Calu3 (cell line): ENCODE measurements at places on chromosomes 4 and X. TPM values are rescaled to one million over a fixed set of nuclear protein-coding genes. Genes with fewer than 3 reads are reported as not detected.

DNA sequence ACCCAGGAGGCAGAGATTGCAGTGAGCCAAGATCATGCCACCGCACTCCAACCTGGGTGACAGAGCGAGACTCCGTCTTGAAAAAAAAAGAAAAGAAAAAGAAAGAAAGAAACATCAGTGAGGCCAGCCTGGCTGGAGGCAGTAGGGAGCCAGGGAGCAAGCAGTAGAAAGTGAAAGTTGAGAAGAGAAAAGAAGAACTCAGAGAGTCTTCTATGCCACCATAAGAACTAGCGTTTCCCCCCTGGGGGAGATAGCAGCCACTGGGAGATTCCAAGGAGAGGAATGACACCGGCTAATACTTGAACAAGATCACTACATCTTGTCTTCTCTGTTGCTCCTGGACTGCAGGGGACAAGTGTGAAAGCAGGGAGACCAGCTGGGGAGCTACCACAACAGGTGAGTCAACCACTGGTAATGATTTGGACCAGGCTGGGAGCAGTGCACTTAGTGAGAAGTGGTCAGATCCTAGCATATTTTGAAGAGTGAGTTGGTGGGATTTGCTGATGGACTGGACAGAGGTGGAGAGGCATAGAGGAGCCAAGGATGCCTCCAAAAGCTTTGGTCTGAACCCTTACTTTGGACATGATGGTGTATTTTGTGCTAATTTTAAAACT, 33.4 kb downstream of the SLC2A9 start:
- no peak overlapping the region for H3K4me3 ChIP-seq
- no peak overlapping the region for H3K27ac ChIP-seq
- H3K4me1 ChIP-seq: no peaks in the 10 kb centered on the region
- no peak for DNase-seq
- no peaks in the 10 kb centered on the region for H3K36me3 ChIP-seq

DNA sequence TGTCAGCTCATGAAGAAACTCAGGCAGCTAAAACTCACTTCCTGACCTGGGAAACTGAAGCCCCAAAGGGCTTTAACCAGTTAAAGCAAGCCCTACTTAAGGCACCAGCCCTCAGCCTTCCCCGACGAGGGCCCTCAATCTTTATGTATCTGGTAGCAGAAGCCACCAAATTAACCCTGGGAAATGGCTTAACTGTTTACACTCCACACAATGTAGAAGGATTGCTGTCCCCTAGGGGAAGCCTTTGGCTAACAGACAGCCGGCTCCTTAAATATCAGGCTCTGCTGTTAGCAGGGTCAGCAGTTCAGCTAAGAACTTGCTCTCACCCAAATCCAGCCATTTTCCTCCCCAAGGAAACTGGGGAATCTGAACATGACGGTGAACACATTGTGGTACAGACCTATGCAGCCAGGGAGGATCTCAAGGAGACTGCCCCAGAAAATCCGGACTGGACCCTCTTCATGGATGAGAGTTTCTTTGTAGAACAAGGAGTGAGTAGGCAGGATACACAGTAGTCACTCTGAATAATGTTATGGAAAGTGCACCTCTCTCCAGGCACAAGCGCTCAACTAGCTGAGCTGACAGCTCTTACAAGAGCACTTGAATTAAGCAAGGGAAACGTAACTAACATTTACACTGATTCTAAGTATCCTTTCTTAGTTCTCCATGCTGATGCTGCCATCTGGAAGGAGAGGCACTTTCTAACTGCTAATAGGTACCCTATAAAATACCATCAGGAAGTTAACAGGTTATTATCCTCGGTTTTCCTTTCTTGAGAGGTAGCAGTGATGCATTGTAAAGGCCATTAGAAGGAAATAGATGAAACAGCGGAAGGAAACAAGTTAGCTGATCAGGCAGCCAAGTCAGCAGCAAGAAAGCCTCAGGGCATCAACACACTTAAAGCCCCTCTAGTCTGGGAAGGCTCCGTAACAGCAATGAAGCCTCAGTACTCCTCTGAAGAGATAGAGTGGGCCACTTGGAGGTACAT, 9.6 kb upstream of the NAF1 start:
- no peaks in the 10 kb centered on the region for H3K27me3 ChIP-seq
- no peak for DNase-seq
- no peak overlapping the region for H3K4me3 ChIP-seq
- no peaks in the 10 kb centered on the region for H3K4me1 ChIP-seq

- DNase-seq: no peak
- H3K4me3 ChIP-seq: no peak overlapping the region
- H3K27me3 ChIP-seq: no peaks in the 10 kb centered on the region
Measured at GRCh38 chrX:118980761-118981160, 6.3 kb downstream of the LONRF3 start.

The GCNA gene
- 8.1 and 10.2 TPM in 2 replicates for total RNA-seq

GRCh38 chr4:15805583-15806517, 27.7 kb downstream of the CD38 start:
- no peak overlapping the region for H3K27ac ChIP-seq
- H3K4me3 ChIP-seq: no peak overlapping the region
- DNase-seq: peak; percentile 32
- H3K36me3 ChIP-seq: no peaks in the 10 kb centered on the region
- H3K4me1 ChIP-seq: peaks cover 11% of the 10 kb centered on the region

GRCh38 chr4:131296192-131296591, 1852.9 kb upstream of the PCDH10 start:
- H3K27me3 ChIP-seq: no peaks in the 10 kb centered on the region
- DNase-seq: no peak
- no peaks in the 10 kb centered on the region for H3K4me1 ChIP-seq
- H3K4me3 ChIP-seq: no peak overlapping the region
- H3K36me3 ChIP-seq: no peaks in the 10 kb centered on the region

DNA sequence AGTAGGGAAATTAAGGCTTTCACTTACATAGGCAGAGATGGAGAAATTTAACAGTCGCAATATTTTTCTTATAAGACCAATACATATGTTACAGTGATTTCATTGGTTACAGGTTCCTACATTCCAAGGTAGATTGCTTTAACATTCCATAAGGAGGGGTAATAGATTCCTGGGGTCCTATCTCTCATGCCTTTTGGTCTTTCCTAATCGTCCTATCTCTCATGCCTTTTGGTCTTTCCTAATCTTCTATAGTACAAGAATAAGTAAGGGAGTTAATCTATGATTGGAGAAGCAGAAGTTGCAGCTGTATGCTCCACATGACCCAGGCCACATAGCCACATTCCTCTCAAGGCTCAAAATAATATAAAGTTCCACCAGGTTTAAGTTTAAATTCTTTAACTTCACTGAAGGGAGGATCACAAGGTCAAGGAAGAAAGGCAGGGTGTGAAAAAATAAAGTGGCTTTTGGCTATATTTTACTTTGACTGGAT, 285.0 kb upstream of the BOD1L1 start:
- no peaks in the 10 kb centered on the region for H3K36me3 ChIP-seq
- no peak for DNase-seq
- H3K4me1 ChIP-seq: peaks cover 11% of the 10 kb centered on the region
- no peaks in the 10 kb centered on the region for H3K27me3 ChIP-seq

- no peaks in the 10 kb centered on the region for H3K27me3 ChIP-seq
- no peaks in the 10 kb centered on the region for H3K36me3 ChIP-seq
- no peak overlapping the region for H3K4me3 ChIP-seq
Measured at GRCh38 chrX:10310511-10310910, 153.7 kb downstream of the CLCN4 start.

GRCh38 chrX:130413415-130413814, 11.6 kb downstream of the RBMX2 start:
- no peaks in the 10 kb centered on the region for H3K4me1 ChIP-seq
- no peaks in the 10 kb centered on the region for H3K27me3 ChIP-seq
- no peak overlapping the region for H3K27ac ChIP-seq
- H3K36me3 ChIP-seq: peaks cover 19% of the 10 kb centered on the region
- no peak for DNase-seq

GRCh38 chr4:6773616-6774540, 8.6 kb upstream of the KIAA0232 start:
- no peak overlapping the region for H3K4me3 ChIP-seq
- no peaks in the 10 kb centered on the region for H3K36me3 ChIP-seq
- H3K27ac ChIP-seq: no peak overlapping the region
- H3K27me3 ChIP-seq: peaks cover 20% of the 10 kb centered on the region
- no peak for DNase-seq
- peaks cover 13% of the 10 kb centered on the region for H3K4me1 ChIP-seq
